Activated CD4-positive, alpha-beta memory T cell treated with anti-CD3 and anti-CD28 coated beads for 36 hours (primary cell): ENCODE measurements at places on chromosomes 1 and 21.

DNA sequence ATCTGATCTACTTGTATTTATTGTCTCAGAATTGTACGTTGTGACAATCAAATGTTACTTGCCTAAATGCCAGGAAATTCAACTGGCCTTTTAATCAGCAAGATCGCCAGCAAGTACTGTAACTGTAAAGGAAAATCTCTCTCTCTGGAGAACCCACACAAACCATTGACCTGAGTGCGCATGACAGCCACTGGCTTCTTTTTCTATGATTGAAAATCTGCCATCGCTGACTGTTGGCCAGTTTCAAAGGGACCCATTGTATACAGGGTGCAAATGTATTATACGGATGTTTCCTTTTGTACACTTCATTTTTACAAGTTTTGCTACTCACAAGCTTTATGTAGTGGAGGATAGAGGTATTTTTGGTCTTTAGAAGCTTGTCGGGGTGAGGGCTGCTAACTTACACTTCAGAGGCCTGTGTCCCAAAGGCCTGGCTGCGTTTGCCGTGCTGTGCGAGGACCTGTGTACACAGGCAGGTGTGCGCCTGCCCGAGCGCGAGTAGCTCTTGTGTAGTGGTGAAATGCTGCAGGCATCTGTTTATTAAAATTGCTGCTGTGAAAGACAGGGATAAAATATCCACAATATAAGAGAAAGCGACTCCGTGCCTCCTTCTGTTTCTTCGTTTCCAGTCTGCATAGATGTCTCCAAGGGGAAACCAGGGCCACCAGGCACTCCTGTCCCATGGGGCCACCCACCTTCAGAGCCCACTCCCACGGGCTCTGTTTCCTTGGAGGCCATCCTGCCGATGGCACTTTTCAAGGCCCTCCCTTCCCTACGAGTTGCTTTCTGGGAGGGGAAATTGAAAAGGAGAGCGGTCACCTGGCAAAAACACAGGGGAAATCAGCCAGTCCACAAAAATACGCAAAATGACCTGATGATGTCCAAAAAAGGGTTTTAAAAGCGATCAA lies 25.3 kb upstream of the TRAPPC10 start:
- no peaks in the 10 kb centered on the region for H3K27me3 ChIP-seq
- H3K36me3 ChIP-seq: peaks cover under 1% of the 10 kb centered on the region
- no peak for DNase-seq
- no peak overlapping the region for H3K27ac ChIP-seq
- no peak overlapping the region for H3K4me3 ChIP-seq

- peak; percentile 66 for DNase-seq
- no peak within 1 kb of the TSS for H3K27ac ChIP-seq
- no peak within 1 kb of the TSS for H3K4me3 ChIP-seq
- H3K36me3 ChIP-seq: no peaks in the 10 kb centered on the region
- peaks cover 4% of the 10 kb centered on the region for H3K4me1 ChIP-seq
These were observed at the start of gene HPCA for GRCh38 chr1:32886004-32886827. HPCA (plus strand) TSS chr1:32886491; CDS start chr1:32888899, 2,408 bp downstream.

DNA sequence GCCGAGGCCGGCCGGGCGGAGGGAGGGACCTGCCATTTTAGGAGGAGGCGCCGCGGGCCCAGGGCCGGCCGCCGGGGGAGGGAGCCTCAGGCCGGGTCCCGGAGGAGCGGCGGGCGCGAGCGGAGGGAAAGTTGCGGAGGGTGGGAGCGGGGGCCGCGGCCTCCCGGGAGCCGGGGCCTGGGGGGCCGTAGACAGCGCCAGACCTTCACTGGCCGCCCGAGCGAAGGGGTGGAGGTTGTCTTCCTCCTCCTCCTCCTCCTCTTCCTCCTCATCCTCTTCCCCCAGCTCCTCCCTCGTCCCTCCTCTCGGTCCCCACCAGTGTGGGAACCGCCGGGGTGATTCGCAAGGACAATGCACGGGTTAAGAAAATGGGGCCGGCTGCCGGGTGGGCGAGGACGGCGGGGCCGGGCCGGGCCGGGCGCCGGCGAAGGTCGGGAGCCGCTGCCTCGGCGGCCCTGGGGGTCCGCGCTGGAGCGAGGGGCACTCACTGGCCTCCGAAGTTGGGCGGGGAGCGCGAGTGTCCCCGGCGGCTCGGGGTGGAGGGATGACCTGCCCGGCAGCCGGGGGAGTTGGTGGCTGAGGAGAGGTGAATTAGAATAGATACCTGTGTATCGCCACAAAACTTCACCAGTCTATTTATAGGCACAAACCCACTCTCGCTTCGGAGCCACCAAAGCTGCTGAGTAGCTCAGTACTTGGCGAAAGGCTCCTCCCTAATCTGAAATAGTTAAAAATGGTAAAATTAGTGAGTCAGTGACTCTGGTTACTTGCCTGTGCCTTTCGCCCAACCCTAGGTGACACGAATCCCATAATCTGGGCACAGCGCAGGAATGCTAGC lies 1.3 kb downstream of the DYRK1A start:
- peaks cover 12% of the 10 kb centered on the region for H3K36me3 ChIP-seq
- H3K27me3 ChIP-seq: no peaks in the 10 kb centered on the region

GRCh38 chr21:37921091-37921490 lies 4.8 kb upstream of the KCNJ6 start:
- H3K36me3 ChIP-seq: no peaks in the 10 kb centered on the region
- no peak for DNase-seq
- H3K27ac ChIP-seq: no peak overlapping the region
- H3K4me1 ChIP-seq: no peaks in the 10 kb centered on the region

DNA sequence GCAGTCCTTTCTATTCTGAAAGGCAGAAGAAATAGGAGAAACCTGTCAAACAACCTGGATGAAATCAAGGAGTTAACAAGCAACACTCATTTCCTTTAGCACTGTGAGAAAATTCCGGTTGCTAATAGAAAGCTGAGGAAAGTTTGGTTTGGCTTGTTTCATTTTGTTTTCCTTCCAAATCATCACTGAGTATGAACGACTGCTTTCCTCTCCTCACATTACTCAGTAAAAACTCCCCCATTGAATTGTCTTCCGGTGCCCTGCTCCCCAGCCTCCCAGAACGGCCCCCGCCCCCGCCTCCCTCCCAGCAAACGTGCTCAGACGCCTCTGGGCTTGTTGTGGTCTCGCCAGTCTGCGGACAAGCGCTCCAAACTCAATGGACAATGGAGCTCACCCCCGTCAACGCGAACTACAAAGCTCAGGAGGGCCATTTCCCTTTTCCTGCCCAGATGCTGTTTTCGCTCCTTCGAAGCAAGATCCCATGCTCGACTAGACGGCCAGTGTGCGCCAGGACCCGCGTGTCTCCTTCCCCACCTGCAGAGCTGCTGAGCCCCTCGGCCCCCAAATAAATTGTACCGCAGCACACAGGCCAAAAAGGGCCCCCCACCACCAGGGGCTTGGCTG lies 747 bp downstream of the STX6 start:
- H3K36me3 ChIP-seq: peaks cover 18% of the 10 kb centered on the region
- peak; percentile 84 for DNase-seq
- peak overlapping the region; percentile 94 for H3K4me3 ChIP-seq
- H3K4me1 ChIP-seq: peaks cover 37% of the 10 kb centered on the region
- H3K27ac ChIP-seq: peak overlapping the region; percentile 97

DNA sequence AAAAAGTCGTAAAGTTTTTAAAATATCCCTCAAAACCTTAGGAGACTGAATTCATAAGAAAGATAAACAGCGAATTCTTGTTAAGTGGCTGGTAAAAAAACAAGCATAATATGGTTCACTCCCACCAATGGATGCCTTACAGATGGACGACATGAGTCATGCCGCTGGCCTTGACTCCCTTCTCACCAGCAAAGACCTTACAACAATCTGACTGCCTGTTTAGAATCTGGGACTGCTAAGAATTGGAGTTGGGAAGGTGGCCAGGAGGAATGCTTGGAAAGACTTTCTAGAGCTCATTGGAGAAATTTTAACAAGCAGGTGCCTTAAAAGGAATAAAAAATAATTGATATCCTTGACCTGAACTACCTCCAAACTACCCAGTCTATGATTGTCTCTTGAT lies 206.9 kb upstream of the FMN2 start:
- no peaks in the 10 kb centered on the region for H3K27me3 ChIP-seq
- DNase-seq: no peak
- H3K4me1 ChIP-seq: no peaks in the 10 kb centered on the region
- H3K4me3 ChIP-seq: no peak overlapping the region
- no peak overlapping the region for H3K27ac ChIP-seq

GRCh38 chr1:89261926-89262515 lies 10.6 kb downstream of the GBP5 start:
- H3K27me3 ChIP-seq: no peaks in the 10 kb centered on the region
- peaks cover 65% of the 10 kb centered on the region for H3K36me3 ChIP-seq
- H3K4me1 ChIP-seq: peaks cover 70% of the 10 kb centered on the region
- no peak overlapping the region for H3K4me3 ChIP-seq
- DNase-seq: no peak
- H3K27ac ChIP-seq: peak overlapping the region; percentile 28

DNA sequence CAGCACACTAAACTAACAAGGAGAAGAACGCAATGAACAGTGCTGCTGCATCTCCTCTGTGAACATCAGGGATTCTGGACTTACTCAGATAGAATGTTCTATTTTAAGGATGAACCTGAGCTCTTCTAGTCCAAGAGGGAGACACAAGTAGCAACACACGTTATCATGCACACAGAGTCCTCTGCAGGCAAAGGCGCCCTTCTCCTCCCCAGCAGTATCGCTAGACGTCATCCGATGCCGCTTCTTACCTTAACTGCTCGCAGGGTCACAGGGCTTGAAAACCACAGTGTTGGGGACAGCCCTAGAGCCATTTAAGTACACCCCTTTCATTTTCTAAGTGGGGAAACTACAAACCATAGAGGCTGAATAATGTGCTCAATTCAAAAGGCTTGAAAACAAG lies 74.5 kb downstream of the HIVEP3 start:
- no peak for DNase-seq
- no peak overlapping the region for H3K27ac ChIP-seq
- H3K4me1 ChIP-seq: peaks cover 24% of the 10 kb centered on the region
- no peaks in the 10 kb centered on the region for H3K27me3 ChIP-seq
- H3K4me3 ChIP-seq: no peak overlapping the region

DNA sequence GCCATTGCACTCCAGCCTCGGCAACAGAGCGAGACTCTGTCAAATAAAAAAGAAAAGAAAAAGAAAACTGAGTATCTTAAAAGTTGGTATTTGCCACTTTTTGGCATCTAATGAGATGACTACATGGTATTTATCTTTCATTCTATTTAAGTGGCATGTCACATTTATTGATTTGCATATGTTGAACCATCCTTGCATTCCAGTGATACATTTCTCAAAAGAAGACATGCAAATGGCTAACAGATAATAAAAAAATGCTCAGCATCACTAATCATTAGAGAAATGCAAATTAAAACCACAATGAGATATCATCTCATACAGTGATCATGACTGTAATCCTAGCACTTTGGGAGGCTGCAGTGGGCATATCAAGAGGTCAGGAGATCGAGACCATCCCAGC lies 28.1 kb downstream of the SFPQ start:
- H3K36me3 ChIP-seq: peaks cover 5% of the 10 kb centered on the region
- H3K4me3 ChIP-seq: no peak overlapping the region
- H3K4me1 ChIP-seq: no peaks in the 10 kb centered on the region
- H3K27me3 ChIP-seq: no peaks in the 10 kb centered on the region
- H3K27ac ChIP-seq: no peak overlapping the region

DNA sequence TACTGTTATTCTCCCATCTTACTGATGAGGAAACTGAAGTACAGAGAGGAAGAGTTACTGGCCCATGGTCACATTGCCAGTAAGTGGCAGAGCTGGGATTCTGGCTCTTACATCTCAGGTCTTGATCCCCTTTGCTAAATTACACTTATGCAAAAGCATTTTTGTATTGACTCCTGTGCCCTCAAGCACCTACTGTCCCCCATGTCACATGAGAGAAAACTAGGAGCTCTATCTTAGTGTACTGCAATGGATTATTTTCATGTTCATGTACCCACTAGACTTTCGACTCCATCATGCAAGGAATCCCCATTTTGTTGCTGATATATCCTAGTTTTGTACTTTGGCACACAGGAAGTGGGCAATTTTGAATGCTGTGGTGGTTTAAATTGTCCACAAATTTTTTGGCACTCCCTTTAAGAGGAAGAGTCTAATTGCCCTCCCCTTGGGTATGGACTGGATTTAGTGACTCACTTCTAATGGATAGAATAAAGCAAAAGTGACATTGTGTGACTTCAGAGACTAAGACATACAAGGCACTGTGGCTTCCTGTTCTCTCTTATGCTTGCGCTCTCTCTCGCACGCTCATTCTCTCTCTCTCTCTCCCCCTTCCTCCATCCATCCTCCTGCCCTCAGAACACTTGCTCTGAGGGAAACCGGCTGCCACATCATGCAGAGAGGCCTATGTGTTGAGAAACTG lies 43.5 kb upstream of the JAK1 start:
- H3K36me3 ChIP-seq: no peaks in the 10 kb centered on the region
- no peak overlapping the region for H3K4me3 ChIP-seq
- peak; percentile 15 for DNase-seq
- H3K4me1 ChIP-seq: peaks cover 26% of the 10 kb centered on the region
- no peaks in the 10 kb centered on the region for H3K27me3 ChIP-seq

DNA sequence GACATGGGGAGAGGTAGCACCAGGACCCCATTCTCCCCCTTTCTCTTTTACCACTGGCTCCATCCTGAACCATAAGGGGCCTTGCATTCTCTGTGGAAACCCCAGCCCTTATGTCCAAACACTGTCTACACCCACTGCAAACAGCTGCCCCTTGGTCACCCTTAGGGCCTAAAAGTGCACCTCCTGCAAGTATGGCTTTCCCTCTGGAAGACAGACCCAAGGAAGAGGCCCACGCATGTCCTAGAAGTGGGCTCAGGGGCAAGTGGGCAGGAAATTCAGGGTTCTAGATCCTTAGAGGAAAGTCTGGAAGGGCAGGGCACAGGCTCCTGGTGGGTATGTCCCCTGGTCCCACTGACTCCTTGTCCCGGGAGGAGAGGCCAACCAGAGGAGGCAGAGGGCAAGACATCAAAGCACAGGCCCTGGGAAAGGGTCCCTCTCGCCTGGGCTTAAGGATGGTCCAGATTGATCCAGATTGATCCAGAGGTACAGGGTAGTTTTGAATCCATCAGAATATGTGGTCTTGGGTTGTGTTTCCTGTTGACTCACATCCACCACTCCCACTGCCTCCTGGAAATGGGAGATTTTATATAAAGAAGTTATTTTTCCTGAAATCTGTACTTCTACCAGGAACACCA lies 150.9 kb downstream of the GRIK3 start:
- no peak for DNase-seq

DNA sequence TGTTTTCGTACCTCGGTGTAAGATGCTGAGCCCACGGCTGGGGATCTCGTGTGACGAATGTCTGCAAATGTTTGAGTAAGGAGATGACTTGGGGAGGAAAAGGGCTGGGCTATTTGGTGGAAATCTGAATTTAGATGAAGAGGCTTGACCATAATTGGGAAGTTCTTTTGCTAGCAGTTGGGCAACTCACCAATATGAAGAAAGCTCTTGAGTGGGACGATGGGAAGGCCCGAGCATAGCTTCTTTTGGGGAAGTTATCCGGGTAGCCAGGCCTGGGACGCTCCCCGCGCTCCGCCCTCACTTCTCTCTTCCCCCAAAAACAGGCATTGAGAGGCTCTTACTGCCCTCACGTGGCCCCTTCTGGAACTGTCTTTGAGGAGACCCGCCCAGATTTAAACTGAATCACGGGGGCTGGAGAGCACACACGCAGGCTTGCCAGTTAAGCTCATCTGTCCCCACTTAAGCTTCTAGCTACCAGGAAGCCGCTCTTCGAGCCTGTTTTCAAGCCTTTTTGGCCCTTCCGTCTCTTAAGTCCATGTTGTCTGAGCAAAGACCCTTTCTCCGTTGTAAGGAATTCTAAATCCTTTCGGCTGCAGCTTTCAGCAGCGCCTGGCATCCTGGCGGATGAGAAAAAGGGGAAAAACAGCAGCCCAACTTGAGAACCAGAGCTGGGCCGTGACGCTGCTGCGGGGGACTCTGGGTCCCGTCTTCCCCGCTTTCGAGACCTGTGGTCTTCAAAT lies 93.1 kb downstream of the NID1 start:
- no peaks in the 10 kb centered on the region for H3K36me3 ChIP-seq
- H3K4me1 ChIP-seq: peaks cover 16% of the 10 kb centered on the region
- H3K27me3 ChIP-seq: no peaks in the 10 kb centered on the region
